ENCODE measurements at places on chromosomes 12 and 14. TPM values are rescaled to one million over a fixed set of nuclear protein-coding genes. Genes with fewer than 3 reads are reported as not detected.

The TPPP2 gene
- not detected for total RNA-seq

The USP44 gene
- not detected for total RNA-seq

The CLEC1A gene
- 0.50 TPM for total RNA-seq

GRCh38 chr12:38367506-38367905 lies 50.9 kb downstream of the ALG10B start:
- DNase-seq: no peak

DNA sequence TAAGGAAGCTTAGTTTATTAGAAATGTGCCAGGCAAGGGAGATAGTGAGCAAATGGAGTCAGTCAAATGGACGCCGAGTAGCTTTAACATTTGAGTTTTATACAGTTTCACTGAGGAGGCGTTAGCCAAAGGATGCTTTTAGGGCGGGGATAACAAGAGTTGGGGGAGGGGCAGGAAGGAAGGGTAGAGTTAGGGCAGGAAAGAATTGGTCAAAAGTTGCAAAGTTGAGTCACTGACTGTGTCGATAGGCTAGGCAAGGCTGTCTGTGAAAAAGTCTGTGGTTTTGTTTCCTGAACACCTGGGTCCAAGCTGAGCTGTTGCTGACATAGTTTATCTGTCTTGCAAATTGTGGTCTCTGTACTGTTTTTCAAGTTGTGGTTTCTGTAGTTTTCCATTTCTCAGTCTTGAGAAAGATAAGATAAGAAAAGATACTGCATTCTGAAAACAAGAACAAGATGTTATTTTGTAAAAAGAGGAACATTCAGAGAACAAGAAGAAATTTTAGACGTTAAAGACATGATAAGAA lies 62.6 kb upstream of the RESF1 start:
- DNase-seq: peak; percentile 57

All from H4 (cell line).